ENCODE measurements at places on chromosomes 13 and 19. TPM values are rescaled to one million over a fixed set of nuclear protein-coding genes. Genes with fewer than 3 reads are reported as not detected.

DNA sequence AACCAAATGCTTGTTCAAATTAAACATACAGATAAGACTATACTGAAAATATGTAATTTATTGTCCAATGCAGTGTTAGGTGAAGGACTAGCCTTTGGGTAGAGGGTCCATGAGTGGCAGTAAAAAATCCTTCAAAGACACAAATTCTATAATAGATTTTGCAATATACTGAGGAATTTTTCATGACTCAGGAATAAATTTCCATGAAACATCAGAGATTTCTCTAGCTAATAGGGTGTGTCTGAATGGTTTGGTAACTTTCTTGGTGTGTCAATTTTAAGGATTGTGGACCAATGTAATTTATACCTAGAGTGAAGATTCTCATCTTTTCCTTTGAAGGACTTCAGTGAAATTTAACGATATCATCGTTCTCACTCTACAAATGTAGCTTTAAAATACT, 546.7 kb downstream of the SLITRK5 start:
- no peaks in the 10 kb centered on the region for H3K27me3 ChIP-seq
- H3K36me3 ChIP-seq, result no peaks in the 10 kb centered on the region
- H3K27ac ChIP-seq, result no peak overlapping the region
- H3K4me1 ChIP-seq, result no peaks in the 10 kb centered on the region
- no peak overlapping the region for H3K4me3 ChIP-seq
- DNase-seq, result no peak

TEX29 gene
- total RNA-seq, result not detected

LRRC4B gene
- 1.7 TPM for total RNA-seq

GRCh38 chr19:16441661-16442162, 30.1 kb downstream of the EPS15L1 start:
- no peak overlapping the region for H3K4me3 ChIP-seq
- DNase-seq, result no peak
- peaks cover 10% of the 10 kb centered on the region for H3K36me3 ChIP-seq
- peaks cover 26% of the 10 kb centered on the region for H3K4me1 ChIP-seq
- no peaks in the 10 kb centered on the region for H3K27me3 ChIP-seq

- DNase-seq, result no peak
- no peaks in the 10 kb centered on the region for H3K27me3 ChIP-seq
- H3K27ac ChIP-seq, result no peak overlapping the region
- peaks cover 13% of the 10 kb centered on the region for H3K4me1 ChIP-seq
These were observed 210.8 kb upstream of the STARD13 start for GRCh38 chr13:33496336-33496735.

DEDD2 gene
- 18.3 TPM for total RNA-seq

GRCh38 chr13:110396913-110397381, 89.9 kb downstream of the COL4A2 start:
- peak; percentile 62 for DNase-seq
- no peaks in the 10 kb centered on the region for H3K36me3 ChIP-seq
- H3K27me3 ChIP-seq, result no peaks in the 10 kb centered on the region

DNA sequence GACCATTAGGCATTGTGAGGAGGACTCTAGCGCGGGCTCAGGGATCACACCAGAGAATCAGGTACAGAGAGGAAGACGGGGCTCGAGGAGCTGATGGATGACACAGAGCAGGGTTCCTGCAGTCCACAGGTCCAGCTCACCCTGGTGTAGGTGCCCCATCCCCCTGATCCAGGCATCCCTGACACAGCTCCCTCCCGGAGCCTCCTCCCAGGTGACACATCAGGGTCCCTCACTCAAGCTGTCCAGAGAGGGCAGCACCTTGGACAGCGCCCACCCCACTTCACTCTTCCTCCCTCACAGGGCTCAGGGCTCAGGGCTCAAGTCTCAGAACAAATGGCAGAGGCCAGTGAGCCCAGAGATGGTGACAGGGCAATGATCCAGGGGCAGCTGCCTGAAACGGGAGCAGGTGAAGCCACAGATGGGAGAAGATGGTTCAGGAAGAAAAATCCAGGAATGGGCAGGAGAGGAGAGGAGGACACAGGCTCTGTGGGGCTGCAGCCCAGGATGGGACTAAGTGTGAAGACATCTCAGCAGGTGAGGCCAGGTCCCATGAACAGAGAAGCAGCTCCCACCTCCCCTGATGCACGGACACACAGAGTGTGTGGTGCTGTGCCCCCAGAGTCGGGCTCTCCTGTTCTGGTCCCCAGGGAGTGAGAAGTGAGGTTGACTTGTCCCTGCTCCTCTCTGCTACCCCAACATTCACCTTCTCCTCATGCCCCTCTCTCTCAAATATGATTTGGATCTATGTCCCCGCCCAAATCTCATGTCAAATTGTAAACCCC, 2.8 kb upstream of the CEACAM5 start:
- no peak overlapping the region for H3K4me3 ChIP-seq
- peaks cover 65% of the 10 kb centered on the region for H3K27me3 ChIP-seq
- H3K27ac ChIP-seq, result no peak overlapping the region

- H3K4me3 ChIP-seq, result no peak overlapping the region
- no peaks in the 10 kb centered on the region for H3K36me3 ChIP-seq
- DNase-seq, result no peak
- no peak overlapping the region for H3K27ac ChIP-seq
- no peaks in the 10 kb centered on the region for H3K4me1 ChIP-seq
These were observed 43.6 kb downstream of the GPR12 start for GRCh38 chr13:26716984-26717383.

LGALS4 gene
- total RNA-seq, result 113 TPM

GRCh38 chr19:19274716-19275565, 1.8 kb upstream of the TM6SF2 start:
- peak; percentile 40 for DNase-seq
- peaks cover 16% of the 10 kb centered on the region for H3K4me1 ChIP-seq
- H3K27ac ChIP-seq, result no peak overlapping the region
- peaks cover 22% of the 10 kb centered on the region for H3K27me3 ChIP-seq

ZNF837 gene
- total RNA-seq, result 8.5 TPM

- H3K36me3 ChIP-seq, result no peaks in the 10 kb centered on the region
- no peaks in the 10 kb centered on the region for H3K4me1 ChIP-seq
- no peaks in the 10 kb centered on the region for H3K27me3 ChIP-seq
- DNase-seq, result no peak
These were observed at the start of gene NLRP5 for GRCh38 chr19:55986487-55986886. TSS of gene NLRP5 (plus strand) at chr19:55986775.

SAMD1 gene
- total RNA-seq, result 15.2 TPM

AKT2 gene
- total RNA-seq, result 227 TPM

CEACAM16 gene
- not detected for total RNA-seq
